ENCODE measurements at places on chromosomes 2 and 18. TPM values are rescaled to one million over a fixed set of nuclear protein-coding genes. Genes with fewer than 3 reads are reported as not detected.

GALR1 gene
- total RNA-seq, result 0.06 TPM

POTEI gene
- not detected for total RNA-seq

C18orf54 gene
- total RNA-seq, result 3.0 TPM

C2orf80 gene
- not detected for total RNA-seq

MC2R gene
- not detected for total RNA-seq

SCN1A gene
- total RNA-seq, result 26.9 TPM

IL1RN gene
- 41.7 TPM for total RNA-seq

RNF125 gene
- 6.5 TPM for total RNA-seq

ARHGAP28 gene
- 15.7 TPM for total RNA-seq

NAPG gene
- total RNA-seq, result 29.1 TPM

LOXL3 gene
- total RNA-seq, result 8.1 TPM

CBLN2 gene
- total RNA-seq, result 0.26 TPM

KATNAL2 gene
- total RNA-seq, result 3.1 TPM

CCDC148 gene
- total RNA-seq, result 1.2 TPM

KCNF1 gene
- total RNA-seq, result 0.17 TPM

MTCL1 gene
- 10.1 TPM for total RNA-seq

Measured in upper lobe of right lung (tissue), 1 donor.